ENCODE measurements at places on chromosomes 4 and X. TPM values are rescaled to one million over a fixed set of nuclear protein-coding genes. Genes with fewer than 3 reads are reported as not detected.
A peak's percentile ranks its signal among the peaks of the same experiment; 100 is the strongest.

DNA sequence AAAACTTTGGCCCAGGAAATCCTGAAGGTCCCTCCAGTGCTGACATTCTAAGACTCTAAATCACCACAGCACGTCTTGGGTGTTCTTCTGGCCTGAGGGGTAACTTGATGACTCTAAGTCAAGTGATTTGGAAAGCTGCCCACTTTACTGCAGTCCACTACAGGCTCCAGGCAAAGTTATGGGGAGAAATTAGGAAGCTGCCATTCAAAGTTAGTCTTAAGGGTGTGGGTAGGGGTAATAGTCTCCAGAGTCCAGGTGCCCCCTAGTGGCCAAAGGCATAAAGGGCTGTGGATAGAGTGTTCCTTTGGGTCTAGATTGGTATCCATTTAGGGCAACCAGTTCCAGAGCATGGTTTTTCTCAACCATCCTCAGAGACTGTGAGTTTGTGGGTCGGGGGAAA lies 38.7 kb upstream of the SLC16A2 start:
- no peak overlapping the region for H3K27ac ChIP-seq
- no peak overlapping the region for H3K4me3 ChIP-seq
- peak; percentile 78 for DNase-seq
- H3K27me3 ChIP-seq, result peaks cover 3% of the 10 kb centered on the region

- H3K4me1 ChIP-seq, result no peaks in the 10 kb centered on the region
- no peak overlapping the region for H3K4me3 ChIP-seq
- no peak overlapping the region for H3K27ac ChIP-seq
- no peaks in the 10 kb centered on the region for H3K36me3 ChIP-seq
Observed at GRCh38 chr4:92047209-92047875, 256.4 kb upstream of the GRID2 start.

- H3K27ac ChIP-seq, result no peak overlapping the region
- H3K4me1 ChIP-seq, result peaks cover 13% of the 10 kb centered on the region
- H3K4me3 ChIP-seq, result no peak overlapping the region
- H3K27me3 ChIP-seq, result no peaks in the 10 kb centered on the region
Observed at GRCh38 chr4:158125310-158125709, 47.5 kb downstream of the GASK1B start.

- no peak overlapping the region for H3K27ac ChIP-seq
- H3K27me3 ChIP-seq, result no peaks in the 10 kb centered on the region
- H3K4me3 ChIP-seq, result no peak overlapping the region
- no peak for DNase-seq
- no peaks in the 10 kb centered on the region for H3K36me3 ChIP-seq
- peaks cover 38% of the 10 kb centered on the region for H3K4me1 ChIP-seq
Observed at GRCh38 chrX:68697465-68698125, 50.1 kb downstream of the STARD8 start.

GRCh38 chr4:136526517-136526916 lies 1005.8 kb downstream of the PCDH18 start:
- no peak overlapping the region for H3K27ac ChIP-seq
- H3K27me3 ChIP-seq, result no peaks in the 10 kb centered on the region
- no peaks in the 10 kb centered on the region for H3K4me1 ChIP-seq
- H3K36me3 ChIP-seq, result no peaks in the 10 kb centered on the region
- no peak for DNase-seq

GRCh38 chr4:160127211-160127610 lies 1024.3 kb downstream of the RAPGEF2 start:
- H3K27me3 ChIP-seq, result no peaks in the 10 kb centered on the region
- DNase-seq, result no peak
- H3K27ac ChIP-seq, result no peak overlapping the region
- no peaks in the 10 kb centered on the region for H3K4me1 ChIP-seq
- H3K4me3 ChIP-seq, result no peak overlapping the region
- no peaks in the 10 kb centered on the region for H3K36me3 ChIP-seq

- DNase-seq, result no peak
- H3K27me3 ChIP-seq, result no peaks in the 10 kb centered on the region
- H3K4me1 ChIP-seq, result no peaks in the 10 kb centered on the region
- no peaks in the 10 kb centered on the region for H3K36me3 ChIP-seq
- H3K27ac ChIP-seq, result no peak overlapping the region
- no peak overlapping the region for H3K4me3 ChIP-seq
Observed at GRCh38 chr4:76293772-76294171, 12.8 kb upstream of the STBD1 start.

DNA sequence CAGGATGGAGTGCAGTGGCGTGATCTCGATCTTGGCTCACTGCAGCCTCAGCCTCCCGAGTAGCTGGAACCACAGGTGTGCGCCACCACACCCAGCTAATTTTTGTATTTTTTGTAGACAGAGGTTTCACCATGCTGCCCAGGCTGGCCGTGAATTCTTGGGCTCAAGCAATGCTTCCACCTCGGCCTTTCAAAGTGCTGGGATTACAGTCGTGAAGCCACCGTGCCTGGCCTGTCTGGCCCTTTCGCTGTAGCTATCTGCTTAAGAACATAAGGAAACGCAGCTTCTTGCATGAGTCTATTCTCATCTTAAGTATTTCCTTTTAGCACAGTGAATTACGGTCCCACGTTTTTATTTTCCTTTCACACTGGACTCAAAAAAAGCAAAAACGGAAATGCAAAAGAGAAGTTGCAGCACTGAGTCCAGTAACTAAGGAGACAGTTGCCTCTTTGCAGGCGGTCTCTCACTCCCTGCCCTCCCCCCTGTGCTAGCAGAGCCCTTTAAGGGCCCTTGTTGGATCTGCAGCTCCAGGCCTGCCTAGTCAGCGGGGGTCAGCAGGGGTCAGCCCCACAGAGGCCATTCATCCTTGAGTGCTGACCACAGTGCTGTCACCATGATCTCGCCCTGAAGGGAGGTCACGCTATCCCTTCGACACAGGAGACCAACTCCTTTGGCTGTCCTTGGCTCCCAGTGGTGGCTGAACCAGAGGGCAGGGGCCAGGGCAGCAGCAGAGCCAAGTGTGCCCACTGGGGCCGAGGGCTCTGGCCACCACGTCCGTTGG lies 21.8 kb upstream of the TBC1D14 start:
- peak overlapping the region; percentile 11 for H3K27ac ChIP-seq
- H3K27me3 ChIP-seq, result no peaks in the 10 kb centered on the region
- H3K4me1 ChIP-seq, result peaks cover 41% of the 10 kb centered on the region
- no peak overlapping the region for H3K4me3 ChIP-seq
- H3K36me3 ChIP-seq, result no peaks in the 10 kb centered on the region

DNA sequence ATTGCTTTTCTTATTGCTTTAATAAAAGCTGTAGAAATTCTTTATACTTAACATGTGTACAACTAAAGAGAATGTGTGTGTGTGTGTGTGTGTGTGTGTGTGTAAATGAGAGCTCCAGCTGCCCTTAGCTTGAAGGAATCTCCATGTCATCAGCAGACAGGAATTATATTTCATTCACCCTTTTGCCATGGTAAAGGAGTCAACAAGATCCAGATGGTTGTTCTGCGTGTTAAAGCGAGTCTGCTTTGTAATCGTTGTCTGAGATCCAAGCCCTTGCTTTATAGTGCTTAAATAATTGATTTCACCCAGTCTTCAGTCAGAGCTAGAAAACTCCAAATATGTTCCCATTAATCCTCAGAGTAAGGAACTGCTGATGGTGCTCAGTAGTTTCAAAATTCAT lies 285.5 kb downstream of the PDGFC start:
- DNase-seq, result peak; percentile 59
- no peaks in the 10 kb centered on the region for H3K36me3 ChIP-seq
- peaks cover 18% of the 10 kb centered on the region for H3K4me1 ChIP-seq
- no peak overlapping the region for H3K4me3 ChIP-seq
- H3K27me3 ChIP-seq, result no peaks in the 10 kb centered on the region

- H3K4me1 ChIP-seq, result peaks cover 17% of the 10 kb centered on the region
- peak overlapping the region; percentile 47 for H3K27ac ChIP-seq
- no peaks in the 10 kb centered on the region for H3K36me3 ChIP-seq
- H3K27me3 ChIP-seq, result no peaks in the 10 kb centered on the region
- no peak for DNase-seq
Observed at GRCh38 chrX:19555236-19555635, 39.9 kb upstream of the MAP3K15 start.

DNA sequence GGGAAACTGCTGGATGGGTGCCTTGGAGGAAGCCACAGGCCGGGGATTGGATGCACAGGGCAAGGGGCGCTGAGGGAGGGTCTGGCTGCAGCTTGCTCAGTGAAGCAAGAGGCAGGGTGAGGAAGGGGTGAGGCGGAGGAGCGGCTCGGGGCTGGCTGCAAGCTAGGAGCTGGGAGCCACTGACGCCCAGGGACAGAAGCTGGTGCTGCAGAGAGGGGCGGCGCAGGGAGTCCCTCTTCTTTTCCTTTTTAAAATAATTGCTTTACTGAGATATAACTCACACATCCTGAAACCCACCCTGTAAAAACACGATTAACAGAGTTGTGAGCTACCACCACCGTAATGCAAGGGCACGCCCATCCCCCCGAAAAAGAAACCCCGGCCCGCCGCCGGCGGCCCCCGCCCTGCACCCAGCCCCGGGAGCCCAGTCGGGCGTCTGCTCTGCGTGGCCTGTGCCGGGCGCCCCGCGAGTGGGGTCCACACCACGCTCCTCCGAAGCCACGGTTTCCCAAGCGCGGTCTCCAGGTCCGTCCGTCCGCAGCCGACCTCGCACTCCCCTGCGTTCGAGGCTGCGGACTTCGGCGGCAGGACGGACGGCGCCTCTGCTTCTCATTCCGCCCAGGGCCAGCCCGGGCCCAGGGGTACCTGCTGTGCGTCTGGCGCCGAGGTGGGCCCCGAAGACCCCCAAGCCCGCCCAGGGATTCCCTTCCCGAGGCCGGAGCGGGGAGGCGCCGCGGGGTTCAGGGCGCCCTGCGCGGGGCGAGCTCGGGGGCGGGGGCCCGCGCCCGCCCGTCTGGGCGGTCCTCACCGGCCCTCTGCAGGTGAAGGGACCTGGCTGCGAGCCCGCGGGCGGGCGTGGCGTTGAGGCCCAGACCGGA lies 866 bp upstream of the UVSSA start:
- H3K27ac ChIP-seq, result peak overlapping the region; percentile 78
- peak overlapping the region; percentile 88 for H3K4me3 ChIP-seq
- DNase-seq, result peak; percentile 94
- peaks cover under 1% of the 10 kb centered on the region for H3K36me3 ChIP-seq
- H3K4me1 ChIP-seq, result peaks cover 23% of the 10 kb centered on the region

DNA sequence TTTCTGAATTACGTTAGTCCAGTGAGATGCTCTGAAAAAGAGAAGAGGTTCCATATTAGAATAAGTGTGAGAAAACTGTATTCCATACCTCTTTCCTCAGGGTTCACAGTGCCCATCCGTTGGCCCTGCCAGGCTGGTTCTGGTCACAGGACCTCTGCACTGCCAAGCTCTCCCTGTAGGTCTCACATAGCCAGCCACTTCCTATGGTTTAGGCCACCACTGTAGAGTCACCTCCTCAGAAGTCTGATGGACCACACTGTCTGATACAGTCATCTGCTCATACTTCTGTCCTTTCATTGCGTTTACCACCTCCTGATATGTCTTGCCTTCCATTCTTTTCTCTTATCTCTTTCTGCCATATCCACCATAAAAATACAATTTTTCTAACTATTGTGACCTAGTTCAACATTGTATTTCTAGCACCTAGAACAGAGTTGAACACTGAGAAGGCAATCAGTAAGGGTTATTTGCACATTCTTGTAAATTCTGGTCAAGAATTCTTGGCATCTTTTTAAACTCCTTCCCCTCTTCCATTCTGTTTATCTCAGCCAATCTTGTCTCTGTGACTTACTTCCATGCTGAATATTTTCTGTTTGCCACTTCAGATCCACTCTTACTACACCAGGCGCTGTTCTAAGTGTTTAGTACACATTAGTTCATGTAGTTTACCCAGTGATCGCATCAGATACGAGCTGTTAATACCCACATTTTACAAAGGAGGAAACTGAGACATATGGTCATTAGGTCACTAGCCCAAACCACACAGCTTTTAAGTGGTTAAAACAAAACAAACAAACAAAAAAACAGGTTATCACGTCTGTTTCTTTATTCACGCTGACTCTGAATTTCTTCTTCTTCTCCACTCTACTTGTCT lies 125.6 kb downstream of the CBR4 start:
- no peak overlapping the region for H3K4me3 ChIP-seq
- no peaks in the 10 kb centered on the region for H3K27me3 ChIP-seq
- H3K27ac ChIP-seq, result peak overlapping the region; percentile 40
- H3K36me3 ChIP-seq, result peaks cover 56% of the 10 kb centered on the region
- DNase-seq, result peak; percentile 43

GRCh38 chr4:155855897-155856296 lies 10.2 kb downstream of the ASIC5 start:
- H3K27ac ChIP-seq, result no peak overlapping the region
- H3K4me1 ChIP-seq, result peaks cover 8% of the 10 kb centered on the region
- H3K36me3 ChIP-seq, result no peaks in the 10 kb centered on the region
- no peak overlapping the region for H3K4me3 ChIP-seq

- no peak overlapping the region for H3K4me3 ChIP-seq
- H3K27ac ChIP-seq, result no peak overlapping the region
- peaks cover 39% of the 10 kb centered on the region for H3K27me3 ChIP-seq
- no peak for DNase-seq
Observed at GRCh38 chr4:6313216-6313615, 43.6 kb downstream of the WFS1 start.

DNA sequence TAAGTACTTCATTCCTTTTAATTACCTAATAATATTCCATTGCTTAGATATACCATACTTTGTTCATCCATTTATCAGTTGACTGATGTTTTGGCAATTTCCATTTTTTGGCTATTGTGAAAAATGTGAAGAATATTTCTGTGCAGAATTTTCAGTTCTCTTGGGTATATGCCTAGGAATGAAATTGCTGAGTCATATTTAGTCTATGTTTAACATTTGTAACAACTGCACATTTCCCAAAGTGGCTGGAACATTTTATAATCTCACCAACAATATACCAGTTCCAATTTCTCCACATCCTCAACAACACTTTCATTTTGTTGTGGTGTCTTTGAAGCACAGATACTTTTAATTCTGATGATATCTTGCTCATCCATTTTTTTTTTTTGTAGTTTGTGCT lies 215.5 kb downstream of the PDGFC start:
- DNase-seq, result no peak
- H3K27ac ChIP-seq, result no peak overlapping the region
- H3K36me3 ChIP-seq, result peaks cover 11% of the 10 kb centered on the region
- no peaks in the 10 kb centered on the region for H3K27me3 ChIP-seq

DNA sequence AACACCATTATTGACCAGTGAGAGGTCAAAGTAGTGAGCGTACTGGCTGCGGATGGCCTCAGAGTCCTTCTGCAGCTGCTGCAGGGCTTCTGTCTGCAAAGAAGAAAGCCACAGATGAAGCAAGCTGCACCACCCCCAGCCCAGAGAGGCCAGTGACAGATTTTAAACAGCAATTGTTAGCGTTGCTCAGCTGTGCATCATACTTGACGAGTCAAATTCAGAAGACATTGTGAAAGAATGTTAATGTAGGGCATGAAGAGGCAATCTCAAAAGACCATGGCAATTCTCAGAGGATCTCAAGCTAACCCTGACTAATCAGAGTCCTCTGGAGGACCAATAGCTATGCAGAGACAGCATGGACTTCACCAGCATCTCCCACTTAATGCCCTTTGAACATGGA lies 16.6 kb downstream of the DKC1 start:
- DNase-seq, result peak; percentile 89
- H3K27me3 ChIP-seq, result no peaks in the 10 kb centered on the region
- H3K4me1 ChIP-seq, result peaks cover 26% of the 10 kb centered on the region
- H3K36me3 ChIP-seq, result peaks cover 33% of the 10 kb centered on the region
- H3K27ac ChIP-seq, result peak overlapping the region; percentile 43
- no peak overlapping the region for H3K4me3 ChIP-seq

The SULT1B1 gene
- not detected for total RNA-seq

The YY2 gene
- total RNA-seq, result 1.4 TPM

The EFHC2 gene
- total RNA-seq, result 2.9 TPM

The PLAC8 gene
- 0.72 TPM for total RNA-seq

The FRMD7 gene
- 1.5 TPM for total RNA-seq

The RNF113A gene
- 15.3 TPM for total RNA-seq

The FGF13 gene
- not detected for total RNA-seq

The MAGT1 gene
- 59.7 TPM for total RNA-seq

The IL2 gene
- not detected for total RNA-seq
